Activated CD8-positive, alpha-beta memory T cell treated with anti-CD3 and anti-CD28 coated beads, Interleukin-2, amount 50 U/mL, for 4 hours (primary cell): ENCODE measurements at places on chromosomes 1 and 21.

DNA sequence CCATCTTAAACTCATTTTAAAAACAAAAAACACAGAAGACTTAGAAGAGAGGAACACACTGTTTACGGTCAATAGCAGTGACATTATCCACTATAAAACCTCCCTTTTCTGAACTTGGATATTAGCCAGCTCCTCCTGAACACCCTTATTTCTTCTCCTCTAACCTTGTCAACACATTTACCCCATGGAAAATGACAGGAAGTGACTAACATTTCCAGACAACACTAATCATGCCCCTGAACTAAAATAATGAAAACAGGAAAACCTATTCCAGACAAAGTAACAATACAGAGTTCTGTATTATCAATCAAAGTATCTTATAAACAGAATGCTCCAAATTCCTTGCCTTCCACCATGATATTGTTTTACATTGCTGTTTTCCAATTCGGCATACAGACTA lies 45.3 kb downstream of the PALMD start:
- no peak for DNase-seq

GRCh38 chr1:91540910-91541309 lies 40.3 kb downstream of the CDC7 start:
- no peak for DNase-seq

DNA sequence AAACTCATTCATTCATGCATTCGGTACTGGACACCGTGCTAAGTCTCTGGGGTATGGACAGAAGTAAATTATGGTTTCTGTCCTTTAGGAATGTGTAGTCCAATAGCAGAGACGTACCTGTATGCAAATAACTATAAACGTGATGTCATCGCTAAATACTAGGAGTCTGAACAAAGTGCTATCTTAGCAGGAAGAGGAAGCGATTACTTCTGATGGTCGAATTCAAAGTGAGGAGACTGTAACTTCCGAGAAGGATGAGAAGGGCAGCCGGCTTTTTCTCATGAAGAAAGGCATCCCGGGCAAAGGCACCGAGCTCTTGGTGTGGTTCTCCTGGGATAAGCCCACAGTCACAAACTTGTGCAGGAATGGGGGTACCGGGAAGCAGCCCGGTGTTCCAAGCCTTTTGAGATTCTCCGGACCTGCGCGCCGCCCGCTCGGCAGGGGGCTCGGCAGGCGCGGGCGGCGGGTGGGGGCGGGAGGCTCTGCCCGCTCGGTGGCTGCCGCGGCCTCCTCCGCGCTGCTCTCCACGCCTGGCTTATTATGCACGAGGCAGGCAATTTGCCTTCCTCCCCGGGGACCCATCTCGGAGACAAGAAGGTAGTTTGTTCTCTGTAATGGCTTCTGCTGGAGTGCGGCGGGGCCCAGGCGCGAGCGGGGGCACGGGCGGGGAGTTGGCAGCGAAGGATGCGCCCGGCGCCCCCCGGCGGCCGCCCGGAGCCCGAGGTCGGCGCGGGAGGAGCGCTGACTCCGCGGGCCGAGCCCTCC lies 67.5 kb upstream of the CD1D start:
- peak; percentile 50 for DNase-seq

GRCh38 chr21:26437326-26438009 lies 135.6 kb downstream of the CYYR1 start:
- no peak for DNase-seq

DNA sequence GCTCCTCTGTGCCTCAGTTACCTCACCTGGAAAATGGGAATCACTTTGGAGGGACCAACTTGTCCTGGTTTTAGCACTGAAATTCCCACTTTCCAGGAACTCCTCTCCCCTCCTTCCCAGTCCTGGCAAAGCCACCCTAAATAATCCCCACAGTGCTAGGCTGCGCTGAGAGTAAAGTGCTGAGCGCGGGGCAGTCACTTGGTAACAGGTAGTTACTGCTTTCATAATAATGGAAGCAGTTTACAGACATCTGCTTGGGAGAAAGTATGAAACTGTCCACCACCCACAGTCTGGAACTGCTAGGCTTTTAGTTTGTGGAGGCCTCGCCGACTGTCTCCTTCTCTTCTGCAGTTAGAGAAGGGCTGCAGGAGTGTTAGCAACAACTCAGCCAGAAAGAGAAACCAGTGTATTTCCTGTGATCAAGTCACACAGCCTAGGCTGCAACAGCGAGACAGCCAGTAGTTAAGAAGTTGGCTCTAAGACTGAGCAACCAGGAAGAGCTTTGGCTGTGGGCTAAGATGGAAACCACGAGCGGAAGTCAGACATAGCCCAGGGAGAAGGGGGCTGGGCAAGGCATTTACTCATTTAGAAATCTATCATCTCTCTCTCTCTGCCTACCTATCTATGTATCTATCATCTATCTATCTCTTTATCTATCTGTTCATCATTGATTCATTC lies 30.8 kb upstream of the ABCG1 start:
- peak; percentile 74 for DNase-seq

DNA sequence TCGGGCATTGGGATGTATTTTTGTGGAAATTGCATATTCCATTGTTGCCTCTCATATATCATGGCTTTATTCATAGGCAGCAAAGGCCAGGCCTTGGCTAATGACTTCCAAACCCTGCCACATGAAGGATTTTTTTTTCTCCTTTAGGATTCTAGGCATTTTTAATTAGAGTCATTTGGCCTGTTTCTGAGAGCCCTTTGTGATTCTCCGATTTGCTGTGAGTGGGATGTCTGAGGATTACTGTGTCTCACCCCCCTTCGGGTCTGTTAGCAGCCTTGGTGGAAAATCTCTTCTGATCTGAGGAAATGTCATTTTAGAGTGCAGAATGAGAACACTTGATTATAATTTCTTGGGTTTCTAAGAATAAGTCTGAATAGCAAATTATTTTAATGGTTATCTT lies 253.5 kb downstream of the NTNG1 start:
- no peak for DNase-seq

GRCh38 chr1:153880962-153881361 lies 41.8 kb downstream of the GATAD2B start:
- peak; percentile 47 for DNase-seq

- DNase-seq = no peak
These were observed 83.5 kb upstream of the GADD45A start for GRCh38 chr1:67601539-67601938.

DNA sequence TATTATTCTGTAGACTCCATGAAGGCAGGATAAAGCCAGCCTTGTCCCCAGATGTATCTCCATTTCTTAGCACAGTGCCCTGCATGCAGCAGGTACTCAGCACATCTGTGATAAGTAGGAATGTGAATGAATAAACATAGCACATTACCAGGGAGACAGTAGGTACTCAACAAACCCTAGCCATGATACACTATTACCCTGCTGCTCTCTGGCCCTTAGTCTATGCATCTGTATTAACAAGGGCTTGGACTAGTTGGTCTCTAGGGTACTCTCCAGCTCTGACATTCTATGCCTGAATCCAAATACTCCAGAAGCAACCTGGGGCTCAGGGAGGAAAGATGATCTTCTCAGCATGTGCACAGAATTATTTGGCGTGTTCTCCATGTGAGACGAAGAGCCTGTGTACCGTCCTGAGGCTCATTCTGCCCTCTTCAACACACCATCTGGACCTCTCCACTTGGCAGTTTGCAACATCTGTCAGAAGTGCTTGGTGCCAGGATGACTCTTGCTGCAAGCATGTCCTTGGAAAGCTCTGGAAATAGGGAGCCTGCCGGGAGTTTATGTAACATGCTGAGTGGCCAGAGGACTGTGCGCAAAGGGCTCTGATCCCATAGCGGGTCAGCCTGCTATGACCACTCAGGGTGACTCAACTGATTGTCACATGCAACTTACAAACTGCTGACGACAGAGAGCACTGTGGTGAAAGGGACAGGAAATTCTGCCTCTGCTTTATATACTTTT lies 228.2 kb upstream of the USP24 start:
- no peak for DNase-seq

DNA sequence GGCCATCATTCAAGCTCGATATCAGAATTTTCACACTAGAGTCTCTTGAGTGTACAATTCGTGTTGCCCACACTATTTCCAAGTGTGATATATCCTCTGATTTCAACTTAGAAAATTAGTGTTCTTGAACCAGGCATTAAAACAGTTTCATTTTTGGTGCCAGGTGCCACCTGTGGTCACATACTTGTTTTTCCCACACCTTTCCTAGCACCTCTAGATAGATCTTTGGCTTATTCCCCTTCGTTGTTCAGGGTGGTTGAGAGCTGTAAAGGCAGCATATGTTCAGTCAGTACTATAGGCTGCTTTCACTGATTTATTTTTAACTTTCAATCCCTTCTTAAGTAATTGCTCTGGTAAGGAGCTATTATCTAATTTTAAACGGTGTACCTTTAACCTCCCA lies 131.1 kb downstream of the NEK7 start:
- DNase-seq = no peak

DNA sequence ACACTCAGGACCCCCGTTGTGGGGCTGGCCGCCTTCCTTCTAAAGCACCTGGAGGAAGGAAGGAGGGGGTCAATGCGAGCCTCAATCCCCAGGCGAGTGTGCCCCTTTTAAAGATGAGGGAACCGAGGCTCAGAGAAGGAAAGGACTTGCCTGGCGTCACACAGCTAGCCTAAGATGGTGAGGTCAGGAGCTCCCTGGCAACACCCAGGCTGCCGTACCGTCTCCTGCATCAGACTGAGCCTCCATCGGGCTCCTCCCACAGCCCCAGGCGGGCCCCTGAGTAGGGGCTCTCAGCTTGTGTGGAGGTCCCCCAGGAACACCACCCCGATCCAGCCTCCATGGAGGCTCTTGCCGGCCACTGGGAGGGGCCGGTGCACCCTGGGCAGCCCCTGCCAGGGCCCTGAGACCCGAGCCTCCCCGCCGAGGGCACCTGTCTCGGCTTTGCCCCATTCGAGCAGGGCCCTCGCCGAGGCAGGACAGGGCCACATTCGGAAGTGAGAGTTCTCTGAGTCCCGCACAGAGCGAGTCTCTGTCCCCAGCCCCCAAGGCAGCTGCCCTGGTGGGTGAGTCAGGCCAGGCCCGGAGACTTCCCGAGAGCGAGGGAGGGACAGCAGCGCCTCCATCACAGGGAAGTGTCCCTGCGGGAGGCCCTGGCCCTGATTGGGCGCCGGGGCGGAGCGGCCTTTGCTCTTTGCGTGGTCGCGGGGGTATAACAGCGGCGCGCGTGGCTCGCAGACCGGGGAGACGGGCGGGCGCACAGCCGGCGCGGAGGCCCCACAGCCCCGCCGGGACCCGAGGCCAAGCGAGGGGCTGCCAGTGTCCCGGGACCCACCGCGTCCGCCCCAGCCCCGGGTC lies at the start of gene AIRE:
Gene AIRE (plus strand): TSS at position 739 of the 855 bp plus-strand sequence. CDS start 131 bp downstream, outside the sequence.
- no peak for DNase-seq

DNA sequence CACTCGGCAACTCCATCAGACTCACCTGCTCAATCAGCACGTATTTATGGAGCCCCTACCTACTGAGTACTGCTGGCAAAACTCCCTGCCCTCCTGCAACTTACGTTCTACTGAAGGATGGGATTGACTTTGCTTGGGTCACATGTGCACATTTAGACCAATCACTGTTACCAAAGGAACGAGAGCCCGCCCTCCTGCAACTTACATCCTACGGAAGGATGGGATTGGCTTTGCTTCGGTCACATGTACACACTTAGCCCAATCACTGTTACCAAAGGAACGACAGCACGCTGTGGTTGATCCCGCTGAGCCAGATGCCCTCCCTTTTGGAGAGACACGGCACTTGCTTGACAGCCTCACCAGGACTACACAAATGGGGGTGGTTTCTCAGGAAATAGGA lies 46.0 kb downstream of the UBIAD1 start:
- DNase-seq = no peak
